ENCODE measurements at places on chromosomes 16 and 17. TPM values are rescaled to one million over a fixed set of nuclear protein-coding genes. Genes with fewer than 3 reads are reported as not detected.

DNA sequence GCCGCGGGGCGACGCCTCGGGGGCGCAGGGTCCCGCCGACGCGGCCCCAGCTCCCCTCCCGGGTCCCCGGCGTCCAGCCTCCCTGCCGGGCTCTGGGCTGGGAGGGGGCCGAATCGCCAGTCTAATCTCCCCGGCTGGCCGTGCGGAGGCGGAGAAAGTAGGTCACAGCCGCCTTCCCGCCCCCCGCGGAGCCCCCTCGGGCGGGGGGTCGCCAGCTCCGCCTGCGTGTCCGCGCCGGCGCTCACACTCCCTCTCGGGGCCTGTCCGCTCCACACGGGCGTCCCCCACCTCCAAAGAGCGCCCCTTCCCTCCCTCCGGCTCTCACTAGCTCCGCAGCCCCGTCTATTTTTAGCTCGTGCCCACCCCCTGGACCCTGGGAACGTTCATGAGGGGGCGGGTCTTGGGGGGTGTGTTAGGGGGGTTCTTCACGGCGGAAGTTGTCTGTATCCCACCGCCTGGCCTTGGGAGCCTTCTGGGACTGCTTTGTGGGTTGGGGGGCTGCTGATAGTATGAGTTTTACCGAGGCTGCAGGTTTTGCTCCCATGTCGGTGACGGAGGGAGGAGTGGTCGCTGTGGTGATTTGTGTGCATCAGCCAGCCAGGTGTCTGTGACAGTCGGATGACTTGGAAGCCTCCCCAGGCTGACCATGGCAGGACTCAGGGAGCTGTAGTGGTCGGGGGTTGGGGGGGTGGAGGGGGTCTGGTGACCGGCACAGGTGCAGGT lies 1.1 kb downstream of the ATP1B2 start:
- DNase-seq = no peak
- H3K4me3 ChIP-seq = no peak overlapping the region
- H3K36me3 ChIP-seq = no peaks in the 10 kb centered on the region
- H3K27ac ChIP-seq = no peak overlapping the region

GRCh38 chr16:66152823-66153393 lies 213.6 kb upstream of the CDH5 start:
- no peaks in the 10 kb centered on the region for H3K36me3 ChIP-seq
- no peak overlapping the region for H3K27ac ChIP-seq
- H3K27me3 ChIP-seq = no peaks in the 10 kb centered on the region
- no peak overlapping the region for H3K4me3 ChIP-seq

PRSS53 gene
- 5.8 TPM for total RNA-seq

DNA sequence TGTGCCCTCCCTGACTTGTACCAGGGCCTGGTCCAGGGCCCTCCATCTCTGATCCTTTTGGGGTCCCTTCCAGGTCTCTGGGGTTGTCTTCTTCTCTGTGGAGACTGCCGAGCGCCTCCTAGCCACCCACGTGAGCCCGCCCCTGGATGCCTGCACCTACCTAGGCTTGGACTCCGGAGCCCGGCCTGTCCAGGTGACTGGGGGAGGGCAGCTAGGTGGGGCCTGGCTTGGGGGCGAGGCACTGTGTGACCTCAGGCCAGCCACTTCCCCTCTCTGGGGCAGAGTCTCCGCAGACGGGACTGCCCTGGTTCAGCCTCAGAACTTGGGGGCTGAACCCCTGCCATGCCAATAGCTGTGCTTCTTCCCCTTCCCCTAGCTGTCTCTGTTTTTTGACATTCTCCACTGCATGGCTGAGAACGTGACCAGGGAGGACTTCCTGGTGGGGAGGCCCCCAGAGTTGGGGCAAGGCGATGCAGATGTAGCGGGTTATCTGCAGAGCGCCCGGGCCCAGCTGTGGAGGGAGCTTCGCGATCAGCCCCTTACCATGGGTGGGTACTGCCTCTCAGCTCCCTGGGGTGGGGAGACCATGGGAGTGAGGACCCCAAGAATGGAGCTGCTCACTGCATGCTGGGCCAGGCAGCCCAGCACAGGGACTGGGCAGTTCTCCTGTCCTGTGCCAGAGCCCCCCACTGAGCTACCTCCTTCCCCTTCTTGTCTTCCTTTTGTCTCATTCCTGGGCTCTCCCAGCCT lies 14.6 kb downstream of the FCSK start:
- H3K36me3 ChIP-seq = no peaks in the 10 kb centered on the region
- no peaks in the 10 kb centered on the region for H3K4me1 ChIP-seq
- H3K4me3 ChIP-seq = no peak overlapping the region
- no peak overlapping the region for H3K27ac ChIP-seq

DNA sequence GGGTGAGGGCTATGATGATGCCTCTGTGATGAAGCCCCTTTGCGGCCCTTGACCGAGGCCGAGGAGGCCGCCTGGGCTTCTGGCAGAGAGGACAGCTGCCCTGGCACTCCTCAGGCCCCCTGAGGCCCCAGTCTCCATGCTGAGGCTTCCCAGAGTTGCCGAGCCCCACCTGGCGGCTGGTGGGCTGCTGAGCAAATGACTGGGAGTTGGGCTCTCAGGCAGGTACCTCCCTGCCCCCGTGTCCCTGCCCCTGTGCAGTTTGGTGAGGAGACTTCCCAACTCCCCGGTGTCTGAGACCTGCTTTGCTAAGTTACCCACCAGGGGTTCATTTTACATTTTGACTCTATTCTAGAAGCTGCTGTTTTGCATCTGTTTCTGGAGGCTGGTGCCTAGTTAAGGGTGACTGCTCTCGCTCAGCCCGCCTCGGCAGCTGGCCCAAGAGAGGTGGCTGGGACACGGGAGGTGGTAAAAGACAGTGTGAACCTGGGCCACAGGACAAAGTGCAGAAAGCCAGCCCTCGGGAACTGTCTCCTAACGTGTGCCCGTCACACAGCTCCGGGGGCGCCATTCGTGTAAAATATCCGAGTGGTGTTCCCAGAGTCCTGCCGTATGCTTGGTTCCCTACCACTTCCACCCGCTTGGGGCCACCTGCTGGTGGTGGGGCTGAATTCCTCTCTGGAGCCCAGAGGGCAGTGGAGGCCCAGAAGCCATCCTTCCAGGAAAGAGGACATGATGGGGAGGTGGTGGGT lies 134.5 kb downstream of the RAB11FIP4 start:
- peak; percentile 32 for DNase-seq
- H3K36me3 ChIP-seq = no peaks in the 10 kb centered on the region
- no peak overlapping the region for H3K4me3 ChIP-seq

TLCD3B gene
- 0.47 TPM for total RNA-seq

- no peaks in the 10 kb centered on the region for H3K4me1 ChIP-seq
- no peaks in the 10 kb centered on the region for H3K36me3 ChIP-seq
- H3K27ac ChIP-seq = no peak overlapping the region
- no peaks in the 10 kb centered on the region for H3K27me3 ChIP-seq
- H3K4me3 ChIP-seq = no peak overlapping the region
Observed at GRCh38 chr16:3797473-3797872, 80.1 kb upstream of the TRAP1 start.

- no peak overlapping the region for H3K4me3 ChIP-seq
- H3K27ac ChIP-seq = no peak overlapping the region
- no peaks in the 10 kb centered on the region for H3K36me3 ChIP-seq
- H3K4me1 ChIP-seq = peaks cover 13% of the 10 kb centered on the region
- no peaks in the 10 kb centered on the region for H3K27me3 ChIP-seq
- DNase-seq = no peak
Observed at GRCh38 chr17:50927287-50927686, 61.1 kb upstream of the TOB1 start.

- H3K4me3 ChIP-seq = no peak overlapping the region
- no peak for DNase-seq
- no peaks in the 10 kb centered on the region for H3K36me3 ChIP-seq
- no peak overlapping the region for H3K27ac ChIP-seq
Observed at GRCh38 chr17:32277284-32277683, 11.7 kb downstream of the RHBDL3 start.

DNA sequence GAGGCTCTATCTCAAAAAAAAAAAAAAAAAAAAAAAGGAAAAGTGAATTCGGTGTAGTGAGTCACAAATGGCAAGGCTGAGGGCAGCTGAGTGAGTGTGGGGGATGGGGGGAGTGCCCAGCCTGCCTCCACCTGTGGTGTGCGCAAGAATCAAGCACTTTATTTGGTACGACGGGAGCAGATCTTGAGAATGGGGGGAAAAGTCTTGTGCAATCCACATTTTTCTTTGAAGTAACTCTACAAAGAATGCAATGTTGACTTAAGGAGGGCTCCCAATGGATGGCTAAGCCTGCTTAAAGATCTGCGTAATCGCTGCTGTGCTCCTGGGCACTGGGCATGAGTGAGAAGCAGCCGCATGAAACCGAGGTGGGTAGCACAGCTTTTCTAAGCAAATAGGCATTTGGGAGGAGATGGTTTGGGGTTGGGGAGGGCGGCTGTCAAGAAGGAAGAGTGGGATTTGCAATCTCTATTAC lies 28.2 kb downstream of the ATP2C2 start:
- H3K27me3 ChIP-seq = no peaks in the 10 kb centered on the region
- H3K27ac ChIP-seq = peak overlapping the region; percentile 41
- H3K4me1 ChIP-seq = peaks cover 14% of the 10 kb centered on the region
- no peak overlapping the region for H3K4me3 ChIP-seq
- DNase-seq = peak; percentile 61
